Left lobe of liver (tissue), 2 donors: ENCODE measurements at places on chromosomes 5 and 9. TPM values are rescaled to one million over a fixed set of nuclear protein-coding genes. Genes with fewer than 3 reads are reported as not detected.

Gene PCDHA1
- not detected for total RNA-seq

Gene C5orf58
- total RNA-seq = not detected

Gene PCDHGB1
- total RNA-seq = 0.63 TPM

DNA sequence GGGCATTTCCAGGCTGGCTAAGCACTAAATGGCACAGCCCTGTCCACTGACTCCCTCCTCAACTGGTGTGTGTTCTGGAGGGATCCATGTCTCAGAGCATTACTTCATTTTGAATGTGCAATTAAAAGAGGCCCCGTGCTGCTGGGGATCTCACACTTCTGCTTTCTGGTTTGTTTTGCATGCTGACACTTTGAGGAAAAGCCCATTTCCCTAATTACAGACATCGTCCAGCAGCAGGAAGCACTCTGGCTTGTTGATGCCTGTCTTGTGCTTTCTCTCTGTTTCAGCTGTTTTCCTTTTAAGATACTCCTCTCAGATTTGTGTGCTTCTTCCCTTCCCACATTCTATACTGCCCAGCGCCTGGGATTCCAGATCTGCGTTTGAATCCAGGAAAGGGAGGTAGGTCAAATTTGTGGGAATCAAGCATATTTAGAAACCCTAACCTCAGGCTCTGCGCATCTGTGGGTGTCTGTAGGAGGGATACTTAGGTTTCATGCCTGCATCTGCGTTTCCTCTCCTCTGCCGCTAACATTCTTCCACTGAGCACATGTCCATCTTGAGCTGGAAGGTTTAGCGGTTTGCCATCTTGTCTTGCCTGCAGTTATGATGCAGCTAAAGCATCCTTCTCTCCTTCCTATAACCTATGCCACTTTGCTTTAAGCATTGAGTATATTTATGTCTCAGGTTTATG lies 25.7 kb downstream of the SYK start:
- DNase-seq = no peak

DNA sequence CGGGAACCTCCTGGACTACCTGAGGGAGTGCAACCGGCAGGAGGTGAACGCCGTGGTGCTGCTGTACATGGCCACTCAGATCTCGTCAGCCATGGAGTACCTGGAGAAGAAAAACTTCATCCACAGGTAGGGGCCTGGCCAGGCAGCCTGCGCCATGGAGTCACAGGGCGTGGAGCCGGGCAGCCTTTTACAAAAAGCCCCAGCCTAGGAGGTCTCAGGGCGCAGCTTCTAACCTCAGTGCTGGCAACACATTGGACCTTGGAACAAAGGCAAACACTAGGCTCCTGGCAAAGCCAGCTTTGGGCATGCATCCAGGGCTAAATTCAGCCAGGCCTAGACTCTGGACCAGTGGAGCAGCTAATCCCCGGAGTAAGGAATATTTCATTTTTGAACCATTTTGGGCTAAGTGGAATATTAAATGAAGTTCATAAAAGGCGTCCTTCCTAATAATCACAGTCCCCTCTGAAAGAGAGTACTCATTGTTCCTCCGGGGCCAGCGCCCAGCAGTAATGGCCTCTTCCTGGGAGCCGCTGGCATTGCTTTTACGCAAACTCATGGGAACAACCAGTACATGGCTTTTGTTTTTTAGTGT lies 23.6 kb downstream of the QRFP start:
- DNase-seq = peak; percentile 93

- DNase-seq = peak; percentile 39
These were observed 14.4 kb downstream of the CCNI2 start for GRCh38 chr5:132761321-132762240.
